ENCODE measurements at places on chromosomes 6 and 20. TPM values are rescaled to one million over a fixed set of nuclear protein-coding genes. Genes with fewer than 3 reads are reported as not detected.

GRCh38 chr20:35134472-35134871 lies 12.7 kb downstream of the EDEM2 start:
- DNase-seq = no peak
- H3K27ac ChIP-seq = no peak overlapping the region
- H3K27me3 ChIP-seq = no peaks in the 10 kb centered on the region
- H3K4me3 ChIP-seq = no peak overlapping the region
- H3K4me1 ChIP-seq = no peaks in the 10 kb centered on the region
- peaks cover 23% of the 10 kb centered on the region for H3K36me3 ChIP-seq

DNA sequence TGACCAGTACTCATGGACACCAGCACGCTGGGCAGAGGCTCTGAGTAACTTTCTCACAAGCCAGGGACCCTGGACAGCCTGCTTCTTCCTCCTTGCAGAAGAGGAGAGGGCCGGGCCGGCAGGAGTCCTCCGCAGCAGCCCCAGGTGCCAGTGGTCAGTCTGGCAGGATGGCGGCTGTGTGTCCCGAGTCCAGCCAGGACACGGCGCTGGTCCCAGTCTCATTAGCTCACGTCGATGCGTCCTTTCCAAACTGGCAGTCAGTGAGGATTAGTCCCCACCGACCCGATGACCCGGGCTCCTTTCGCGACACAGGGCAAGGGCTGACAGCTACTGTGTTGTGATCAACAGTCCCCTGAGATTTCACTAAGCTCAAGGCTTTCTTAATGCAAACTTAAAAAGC lies 267.0 kb downstream of the TAF4 start:
- no peak overlapping the region for H3K27ac ChIP-seq
- no peaks in the 10 kb centered on the region for H3K4me1 ChIP-seq
- no peaks in the 10 kb centered on the region for H3K27me3 ChIP-seq
- no peak overlapping the region for H3K4me3 ChIP-seq

DNA sequence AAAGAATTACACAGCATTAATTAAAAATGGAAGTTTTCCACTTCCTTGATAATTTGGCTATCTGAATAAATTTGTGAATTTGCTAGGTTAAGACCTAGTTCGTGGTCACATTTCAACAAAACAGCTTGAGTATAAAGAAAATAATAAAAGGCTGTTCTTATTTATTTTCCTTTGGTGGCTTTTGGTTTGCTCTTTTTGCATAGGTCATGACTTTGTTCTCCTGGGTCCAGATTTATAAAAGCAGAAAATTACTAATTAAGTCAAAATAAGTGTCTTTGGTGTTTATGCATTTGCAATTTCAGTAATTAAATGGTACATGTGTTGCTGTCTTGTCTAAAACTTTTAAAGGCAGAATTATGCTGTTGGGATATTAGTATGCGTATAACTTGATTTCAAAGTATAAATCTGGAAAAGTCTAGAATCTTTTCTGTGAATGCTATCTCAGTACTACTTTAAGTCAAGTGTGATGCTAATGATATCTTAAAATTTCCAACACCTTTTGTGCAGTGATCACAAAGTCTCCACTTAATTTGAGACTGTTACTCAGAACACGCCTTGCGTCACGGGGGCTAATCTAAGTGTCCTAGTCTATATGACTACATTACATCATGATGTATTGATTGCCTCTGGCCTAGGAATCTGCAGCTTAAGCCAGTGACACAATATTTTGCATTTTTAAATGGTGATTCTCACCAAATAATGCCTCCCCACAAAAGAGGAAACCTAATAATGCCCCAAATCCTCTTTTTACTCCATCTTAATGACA lies 41.0 kb downstream of the GNAS start:
- H3K27ac ChIP-seq = peak overlapping the region; percentile 71
- H3K36me3 ChIP-seq = no peaks in the 10 kb centered on the region
- DNase-seq = no peak

DNA sequence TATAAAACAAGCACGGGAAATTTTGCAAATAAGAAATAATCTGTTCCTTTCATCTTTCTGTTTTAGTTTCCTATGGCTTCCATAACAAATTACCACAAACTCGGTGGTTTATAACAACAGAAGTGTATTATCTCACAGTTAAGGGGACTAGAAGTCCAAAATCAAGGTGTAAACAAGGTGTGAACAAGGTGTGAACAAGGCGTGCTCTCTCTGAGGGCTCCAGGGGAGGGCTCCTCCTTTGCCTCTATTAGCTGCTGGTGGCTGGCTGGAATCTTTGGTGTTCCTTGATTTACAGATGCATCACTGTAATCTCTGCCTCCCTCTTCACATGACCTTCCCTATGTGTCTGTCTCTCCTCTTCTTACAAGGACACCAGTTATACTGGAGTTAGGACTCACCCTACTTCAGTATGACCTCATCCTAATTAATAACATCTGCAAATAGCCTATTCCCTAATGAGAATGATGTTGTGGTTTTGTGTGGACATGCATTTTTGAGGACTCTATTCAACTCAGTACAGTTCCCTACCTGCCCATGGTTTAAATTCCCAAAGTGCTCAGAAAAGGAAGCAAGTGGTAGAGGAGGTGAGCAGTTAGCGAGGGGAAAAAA lies 17.5 kb upstream of the BMP5 start:
- no peak overlapping the region for H3K27ac ChIP-seq
- DNase-seq = no peak
- H3K4me3 ChIP-seq = no peak overlapping the region
- no peaks in the 10 kb centered on the region for H3K36me3 ChIP-seq

- no peaks in the 10 kb centered on the region for H3K4me1 ChIP-seq
- no peaks in the 10 kb centered on the region for H3K27me3 ChIP-seq
- H3K36me3 ChIP-seq = no peaks in the 10 kb centered on the region
- no peak overlapping the region for H3K4me3 ChIP-seq
- DNase-seq = no peak
Observed at GRCh38 chr6:36847152-36847551, 7.9 kb upstream of the CPNE5 start.

Gene SERPINB6
- total RNA-seq = 1.2 TPM

- no peak overlapping the region for H3K27ac ChIP-seq
- no peak overlapping the region for H3K4me3 ChIP-seq
- no peaks in the 10 kb centered on the region for H3K36me3 ChIP-seq
- no peaks in the 10 kb centered on the region for H3K27me3 ChIP-seq
Observed at GRCh38 chr6:135423649-135424128, 73.9 kb downstream of the AHI1 start.

- no peak for DNase-seq
- no peak overlapping the region for H3K4me3 ChIP-seq
- no peaks in the 10 kb centered on the region for H3K36me3 ChIP-seq
- no peak overlapping the region for H3K27ac ChIP-seq
Observed at GRCh38 chr6:144232176-144232831, 52.8 kb upstream of the UTRN start.

DNA sequence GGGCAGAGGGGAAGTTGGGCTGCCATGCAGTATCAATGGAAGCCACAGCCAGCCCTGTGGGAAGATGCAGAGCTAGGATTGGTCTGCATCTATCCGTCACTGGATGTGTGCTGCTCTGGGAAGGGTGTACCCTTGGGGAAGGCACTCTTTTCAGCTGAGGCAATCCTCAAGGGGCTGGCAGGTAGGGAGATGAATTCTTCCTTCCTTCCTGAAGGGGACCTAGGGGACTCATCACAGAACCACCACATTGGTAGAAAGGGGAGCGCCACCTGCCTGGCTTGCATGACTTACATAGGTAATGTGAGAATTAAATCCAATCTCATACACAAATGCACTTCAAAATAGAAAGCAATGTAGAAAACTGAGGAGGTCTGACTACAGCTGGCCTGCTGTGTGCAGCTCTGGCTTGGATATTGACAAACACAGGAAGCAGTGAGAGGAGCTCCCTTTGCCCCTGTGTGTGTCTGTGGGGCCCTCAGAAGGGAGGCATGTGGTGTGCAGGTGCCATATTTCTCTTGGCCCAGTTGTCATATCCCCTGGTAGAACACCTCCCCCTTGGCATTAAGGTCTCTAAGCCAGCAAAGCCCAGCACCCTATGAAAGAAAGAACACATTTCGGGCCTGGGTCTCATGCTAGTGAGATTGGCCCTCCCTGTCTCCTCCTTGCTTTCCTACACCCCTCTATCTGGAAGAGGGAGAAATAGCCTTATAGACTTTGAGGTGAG lies 260.3 kb upstream of the MOCS1 start:
- no peaks in the 10 kb centered on the region for H3K27me3 ChIP-seq
- no peaks in the 10 kb centered on the region for H3K36me3 ChIP-seq
- no peak for DNase-seq
- no peak overlapping the region for H3K4me3 ChIP-seq

- DNase-seq = no peak
- H3K4me3 ChIP-seq = no peak overlapping the region
- H3K36me3 ChIP-seq = no peaks in the 10 kb centered on the region
- H3K27me3 ChIP-seq = peaks cover 21% of the 10 kb centered on the region
- H3K4me1 ChIP-seq = no peaks in the 10 kb centered on the region
Observed at GRCh38 chr20:49319208-49319809, 41.5 kb upstream of the ZNFX1 start.

- no peak overlapping the region for H3K4me3 ChIP-seq
- no peak overlapping the region for H3K27ac ChIP-seq
- H3K27me3 ChIP-seq = no peaks in the 10 kb centered on the region
- no peaks in the 10 kb centered on the region for H3K36me3 ChIP-seq
- H3K4me1 ChIP-seq = peaks cover 3% of the 10 kb centered on the region
Observed at GRCh38 chr6:136410201-136411024, 120.8 kb upstream of the BCLAF1 start.

Gene ARG1
- not detected for total RNA-seq

Gene GTSF1L
- total RNA-seq = 0.97 TPM

Gene C20orf141
- not detected for total RNA-seq

Gene SIGLEC1
- 0.05 TPM for total RNA-seq

Gene ADISSP
- 67.5 TPM for total RNA-seq

GRCh38 chr20:51702556-51702955 lies 65.6 kb downstream of the ATP9A start:
- no peak overlapping the region for H3K4me3 ChIP-seq
- H3K36me3 ChIP-seq = no peaks in the 10 kb centered on the region
- no peak overlapping the region for H3K27ac ChIP-seq
- no peak for DNase-seq
- H3K4me1 ChIP-seq = no peaks in the 10 kb centered on the region

Gene OPRM1
- total RNA-seq = not detected

DNA sequence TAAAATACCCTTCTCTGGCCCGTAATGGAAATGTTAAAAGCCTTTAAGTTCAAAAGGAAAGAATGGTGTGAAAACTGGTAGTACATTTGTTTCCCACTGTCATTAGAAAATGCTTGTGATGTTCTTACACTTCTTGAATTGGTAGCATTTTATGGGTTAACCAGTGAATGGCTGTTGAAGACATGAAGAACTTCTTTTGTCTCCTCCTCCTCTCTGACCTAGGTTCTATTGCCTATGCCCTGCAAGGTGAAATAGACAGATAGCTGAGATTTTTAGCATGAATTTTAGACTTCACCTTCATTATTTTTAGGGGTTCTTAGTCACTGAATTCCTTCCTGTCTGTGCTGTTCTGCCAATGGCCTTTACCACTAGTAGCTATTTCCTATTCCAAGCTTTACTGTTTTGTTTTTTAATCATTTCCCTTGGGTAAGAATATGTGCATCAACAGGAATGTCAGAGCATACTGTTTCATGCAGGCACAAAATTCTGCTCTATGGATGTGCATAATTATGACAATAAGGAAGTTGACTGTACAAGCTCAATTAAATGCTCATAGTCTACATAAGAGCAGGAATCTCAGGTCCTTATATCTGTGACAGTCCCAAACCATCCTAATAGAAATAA lies 4.9 kb downstream of the TNFAIP3 start:
- no peak for DNase-seq
- no peaks in the 10 kb centered on the region for H3K27me3 ChIP-seq
- H3K27ac ChIP-seq = peak overlapping the region; percentile 72

Gene BNIP5
- 0.13 TPM for total RNA-seq

GRCh38 chr20:21126581-21126870 lies 644 bp downstream of the KIZ start:
- peak overlapping the region; percentile 75 for H3K4me3 ChIP-seq
- DNase-seq = no peak
- no peaks in the 10 kb centered on the region for H3K36me3 ChIP-seq
- H3K4me1 ChIP-seq = peaks cover 2% of the 10 kb centered on the region
- no peaks in the 10 kb centered on the region for H3K27me3 ChIP-seq
- no peak overlapping the region for H3K27ac ChIP-seq

GRCh38 chr6:139490482-139490881 lies 116.0 kb upstream of the CITED2 start:
- DNase-seq = no peak
- H3K4me3 ChIP-seq = no peak overlapping the region
- no peak overlapping the region for H3K27ac ChIP-seq

Gene HLA-DQB2
- total RNA-seq = 27.1 TPM

Gene APCDD1L
- not detected for total RNA-seq

Gene PI3
- not detected for total RNA-seq
